ENCODE measurements at places on chromosomes 6 and 20.

DNA sequence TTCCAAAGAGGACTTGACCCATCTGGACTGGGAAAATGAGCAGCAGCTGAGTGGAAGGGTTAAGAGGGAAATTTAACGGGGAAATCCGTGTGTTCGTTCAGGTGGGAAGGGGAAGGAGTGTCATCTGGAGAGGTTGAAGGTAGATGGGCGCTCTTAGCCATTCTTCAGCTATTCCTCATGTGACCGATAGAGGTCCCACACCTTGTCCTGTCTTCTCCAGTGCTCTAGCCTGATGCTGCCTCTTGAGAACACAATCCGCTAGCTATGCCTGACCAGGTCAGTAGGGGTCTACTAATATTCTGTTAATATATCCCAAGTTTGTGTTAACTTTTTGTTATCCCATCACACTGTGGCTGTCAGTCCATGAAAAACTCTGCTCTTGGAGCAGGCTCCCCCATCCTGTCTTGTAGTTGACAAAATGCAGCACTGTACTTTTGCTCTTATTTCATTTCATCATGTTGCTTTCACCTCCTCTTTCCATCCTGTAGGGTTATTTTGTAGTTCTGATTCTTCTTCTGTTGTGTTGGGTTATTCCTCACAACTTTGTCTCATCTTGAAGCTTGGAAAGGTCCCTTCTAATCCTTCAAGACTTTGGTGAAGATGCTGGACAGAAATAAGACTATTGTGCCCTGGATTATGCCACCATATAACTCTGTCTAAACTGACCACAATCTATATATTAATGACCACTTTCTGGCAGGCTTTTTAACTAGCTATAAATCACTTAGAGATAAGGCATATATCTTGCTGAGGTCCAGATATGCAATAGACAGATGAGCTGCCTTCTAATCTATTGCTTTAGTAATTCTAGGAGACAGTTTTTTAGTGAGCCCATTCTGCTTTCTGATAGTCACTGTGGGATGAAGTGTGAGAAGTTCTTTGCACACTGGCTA lies 123.4 kb upstream of the SUPT3H start:
- no peak for DNase-seq

DNA sequence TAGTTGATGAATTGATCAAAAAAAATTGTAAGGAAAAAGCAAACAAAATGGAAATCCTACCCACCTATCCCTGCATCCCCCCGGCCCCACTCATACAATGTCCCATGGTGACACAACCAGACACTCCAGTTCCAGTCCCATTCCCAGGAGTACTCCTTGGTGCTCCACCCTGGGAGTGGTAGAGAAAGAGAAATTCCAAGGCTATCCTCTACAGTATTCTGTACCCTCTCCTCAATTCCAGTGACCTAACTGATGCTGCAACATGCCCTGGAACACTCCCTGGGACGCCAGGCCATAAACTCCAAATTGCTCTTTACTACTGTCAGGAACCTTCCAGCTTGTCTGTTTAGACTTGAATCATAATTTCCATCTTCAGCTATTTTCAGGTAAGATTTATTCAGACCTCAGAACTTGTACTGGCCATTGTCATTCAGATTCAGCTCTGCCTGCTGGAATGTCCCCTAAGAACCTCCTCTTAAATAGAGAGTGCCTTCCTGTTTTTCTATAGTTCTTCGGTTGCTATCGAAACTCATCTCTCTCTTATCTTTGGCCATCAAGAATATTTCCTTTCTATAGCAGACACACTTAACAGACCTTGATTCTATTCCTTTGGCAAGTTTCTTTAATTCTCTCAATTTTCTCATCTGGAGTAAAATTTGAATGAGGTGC lies 8.7 kb downstream of the GPX6 start:
- DNase-seq, result no peak

DNA sequence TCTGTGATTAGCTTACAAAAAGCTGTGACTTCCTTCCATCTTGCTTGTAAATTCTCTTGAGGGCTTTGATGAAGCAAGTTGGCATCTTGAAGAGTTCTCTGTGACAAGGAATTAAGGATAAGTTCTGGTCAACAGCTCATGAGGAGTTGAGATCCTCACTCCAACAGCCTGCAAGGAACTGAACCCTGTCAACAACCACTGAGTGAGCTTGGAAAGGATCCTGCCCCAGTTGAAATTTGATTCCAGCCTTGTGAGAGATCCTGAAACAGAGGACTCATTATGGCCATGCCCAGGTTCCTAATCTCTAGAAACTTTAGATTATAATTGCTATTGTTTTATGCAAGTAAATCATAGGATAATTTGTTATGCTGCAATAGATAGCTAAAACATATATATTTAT lies 133.7 kb downstream of the PTCHD4 start:
- no peak for DNase-seq

GRCh38 chr6:91273729-91274128 lies 686.9 kb upstream of the MAP3K7 start:
- no peak for DNase-seq

- DNase-seq, result no peak
These were observed 8.9 kb upstream of the SPATA2 start for GRCh38 chr20:49924247-49924646.

- no peak for DNase-seq
These were observed 317.8 kb downstream of the CDH4 start for GRCh38 chr20:61569825-61570224.

DNA sequence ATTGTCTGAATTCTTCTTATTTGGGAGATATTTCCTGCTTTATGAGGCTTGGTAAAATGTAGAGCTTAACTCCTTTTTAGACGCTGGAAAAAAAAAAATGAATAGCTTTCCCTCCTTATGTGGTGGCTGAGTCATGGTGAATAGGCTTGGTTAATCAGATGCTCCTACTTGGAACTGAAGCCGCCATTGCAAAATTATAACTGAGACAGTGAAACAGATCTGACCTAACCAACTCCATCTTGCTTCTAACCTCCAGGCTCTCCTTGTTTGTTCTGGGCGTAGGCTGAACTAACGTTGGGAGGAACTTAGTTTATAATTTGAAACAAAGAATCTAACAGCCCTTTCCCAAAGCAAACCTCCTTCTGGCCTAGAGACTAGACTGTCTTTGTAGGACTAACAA lies 43.2 kb upstream of the PLCB4 start:
- no peak for DNase-seq

GRCh38 chr6:165844232-165844631 lies 181.2 kb upstream of the PDE10A start:
- DNase-seq, result no peak

Data from CD4-positive, alpha-beta memory T cell (primary cell).